ENCODE measurements at places on chromosomes 11 and 22.

GRCh38 chr11:115193914-115194801 is 310.1 kb downstream of the CADM1 start:
- no peak for DNase-seq

GRCh38 chr11:69102732-69103615 is 52.8 kb upstream of the SMIM38 start:
- DNase-seq, result no peak

DNA sequence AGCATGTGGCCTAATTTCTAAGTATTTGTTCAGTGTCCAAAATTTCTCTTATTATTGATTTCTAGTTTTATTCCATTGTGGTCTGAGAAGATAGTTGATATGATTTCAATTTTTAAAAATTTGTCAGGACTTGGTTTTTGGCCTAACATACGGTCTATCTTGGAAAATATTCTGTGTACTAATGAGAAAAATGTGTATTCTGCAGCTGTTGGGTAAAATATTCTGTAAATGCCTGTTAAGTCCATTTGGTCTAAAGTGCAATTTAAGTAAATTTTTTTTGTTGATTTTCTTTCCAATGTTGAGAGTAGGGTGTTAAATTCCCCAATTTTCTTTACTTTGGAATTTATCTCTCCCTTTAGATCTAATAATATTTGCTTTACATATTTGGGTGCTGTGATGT is 78.3 kb downstream of the TECTA start:
- no peak for DNase-seq

DNA sequence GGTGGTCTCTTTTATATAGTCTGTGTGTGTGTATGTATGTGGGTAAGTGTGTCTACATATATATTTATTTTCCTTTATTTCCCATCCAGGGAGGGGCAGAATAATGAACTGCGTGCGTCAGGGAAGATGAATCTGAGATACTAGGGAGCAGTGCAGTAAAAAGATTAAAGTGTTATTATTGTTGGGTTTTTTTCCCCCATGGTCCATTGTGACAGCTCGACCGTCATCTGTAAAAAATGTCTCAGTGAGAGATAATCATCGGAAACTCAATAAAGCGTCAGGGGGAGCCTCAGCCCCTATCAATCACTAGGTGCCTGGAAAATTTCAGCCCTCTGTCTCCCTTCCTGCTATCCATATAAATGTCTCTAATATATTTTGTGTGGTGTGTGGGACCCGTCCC is 64.6 kb downstream of the CLPB start:
- DNase-seq, result no peak

DNA sequence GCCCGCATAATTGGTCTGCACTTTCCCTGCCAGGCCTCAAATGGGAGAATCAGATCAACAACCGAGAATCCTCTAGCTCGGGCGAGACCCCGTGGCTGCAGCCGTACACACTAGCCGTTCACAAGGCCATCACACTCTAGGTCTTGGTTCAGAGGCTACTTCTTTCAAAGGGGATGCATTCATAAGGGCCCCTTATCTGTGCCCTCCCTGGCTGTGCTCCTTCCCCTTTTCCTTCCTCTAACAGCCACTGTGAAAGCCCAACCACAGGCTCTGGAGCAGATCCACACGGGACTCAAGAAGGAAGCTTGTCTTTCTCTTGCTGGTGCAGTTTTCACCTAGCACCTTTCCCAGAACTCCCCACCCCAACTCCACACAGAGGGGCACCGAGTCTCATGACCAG is 24.5 kb downstream of the SMIM38 start:
- no peak for DNase-seq

DNA sequence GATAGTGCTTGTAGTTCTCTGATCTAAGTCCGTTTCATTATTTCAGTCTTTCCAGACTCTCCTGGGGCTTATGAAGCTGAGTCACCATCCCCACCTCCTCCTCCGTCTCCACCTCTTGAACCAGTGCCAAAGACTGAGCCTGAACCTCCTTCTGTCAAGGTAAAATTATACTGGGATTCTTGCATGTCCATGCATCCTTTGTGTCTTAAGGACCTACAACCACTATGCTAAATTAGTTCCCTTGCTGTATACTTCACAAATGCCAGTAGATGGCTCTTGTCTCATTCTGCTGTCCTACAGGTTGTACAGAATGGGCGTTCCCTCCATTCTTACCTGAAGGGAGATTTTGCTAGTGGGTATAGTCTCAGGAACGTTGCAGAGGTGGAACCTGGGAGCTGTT is 42.2 kb downstream of the POLD3 start:
- no peak for DNase-seq

GRCh38 chr11:95547976-95548375 is 241.6 kb downstream of the FAM76B start:
- DNase-seq, result no peak

DNA sequence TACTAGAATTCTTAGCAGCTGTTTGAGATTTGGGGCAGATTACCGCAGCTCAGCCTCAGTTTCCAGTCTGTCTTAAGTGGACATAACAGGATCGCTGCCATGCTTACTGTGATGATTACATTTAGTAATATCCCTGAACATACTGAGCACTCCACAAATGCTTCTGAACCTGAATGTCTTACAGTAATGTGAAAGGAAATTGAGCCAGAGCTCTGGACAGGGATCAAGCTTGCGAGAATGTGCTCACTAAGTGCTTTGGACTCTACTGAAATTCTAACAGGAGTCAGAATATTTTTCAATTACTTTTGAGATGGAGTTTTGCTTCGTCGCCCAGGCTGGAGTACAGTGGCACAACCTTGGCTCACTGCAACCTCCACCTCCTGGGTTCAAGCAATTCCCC is 118.6 kb upstream of the RASSF10 start:
- no peak for DNase-seq

- DNase-seq, result no peak
These were observed 47.0 kb upstream of the CARS1 start for GRCh38 chr11:3104051-3104714.

GRCh38 chr11:122954455-122954854 is 27.2 kb downstream of the BSX start:
- no peak for DNase-seq

- DNase-seq, result no peak
These were observed 8.0 kb downstream of the NUMA1 start for GRCh38 chr11:72072348-72072747.

DNA sequence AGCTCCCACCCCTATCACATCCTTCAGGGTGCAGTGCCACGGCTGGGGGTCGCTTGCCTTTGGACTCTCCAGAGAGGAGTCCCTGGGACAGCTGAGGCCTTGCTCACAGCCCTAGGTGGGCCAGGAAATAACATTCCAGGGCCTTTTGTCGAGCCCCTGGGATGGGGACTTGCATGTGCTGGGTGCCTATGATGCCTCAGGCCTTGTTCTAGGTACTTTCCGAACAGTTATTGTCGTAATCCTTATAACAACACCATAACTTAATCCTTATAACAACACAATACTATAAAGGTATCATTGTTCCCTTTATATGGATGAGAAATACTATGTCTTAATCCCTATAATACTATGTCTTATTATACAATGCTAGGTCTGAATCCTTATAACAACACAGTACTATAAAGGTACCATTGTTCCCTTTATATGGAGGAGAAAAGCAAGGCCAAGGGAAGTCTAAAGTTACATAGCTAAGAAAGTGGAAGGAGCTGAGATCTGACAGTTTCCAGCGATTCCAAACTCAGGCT is 236.5 kb downstream of the ST3GAL4 start:
- DNase-seq, result no peak

DNA sequence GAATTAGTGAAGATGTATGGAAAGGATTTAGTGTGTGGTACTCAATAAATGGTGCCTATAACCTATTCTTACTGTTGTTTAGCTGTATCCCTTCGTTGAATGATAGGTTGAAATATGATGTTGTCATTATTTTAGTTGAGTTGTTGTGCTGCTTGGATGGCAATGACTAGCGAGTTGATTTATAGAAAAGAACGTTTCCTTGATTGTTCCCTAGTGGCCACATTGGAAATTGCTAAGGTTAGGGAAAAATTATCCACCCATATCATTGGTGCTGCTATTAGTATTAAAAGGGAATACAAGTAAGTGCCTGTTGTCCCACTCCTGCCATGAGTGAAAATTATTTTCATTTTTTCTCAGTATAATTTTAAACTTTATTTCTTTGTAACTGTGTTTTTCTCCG is 14.5 kb downstream of the EMSY start:
- no peak for DNase-seq

DNA sequence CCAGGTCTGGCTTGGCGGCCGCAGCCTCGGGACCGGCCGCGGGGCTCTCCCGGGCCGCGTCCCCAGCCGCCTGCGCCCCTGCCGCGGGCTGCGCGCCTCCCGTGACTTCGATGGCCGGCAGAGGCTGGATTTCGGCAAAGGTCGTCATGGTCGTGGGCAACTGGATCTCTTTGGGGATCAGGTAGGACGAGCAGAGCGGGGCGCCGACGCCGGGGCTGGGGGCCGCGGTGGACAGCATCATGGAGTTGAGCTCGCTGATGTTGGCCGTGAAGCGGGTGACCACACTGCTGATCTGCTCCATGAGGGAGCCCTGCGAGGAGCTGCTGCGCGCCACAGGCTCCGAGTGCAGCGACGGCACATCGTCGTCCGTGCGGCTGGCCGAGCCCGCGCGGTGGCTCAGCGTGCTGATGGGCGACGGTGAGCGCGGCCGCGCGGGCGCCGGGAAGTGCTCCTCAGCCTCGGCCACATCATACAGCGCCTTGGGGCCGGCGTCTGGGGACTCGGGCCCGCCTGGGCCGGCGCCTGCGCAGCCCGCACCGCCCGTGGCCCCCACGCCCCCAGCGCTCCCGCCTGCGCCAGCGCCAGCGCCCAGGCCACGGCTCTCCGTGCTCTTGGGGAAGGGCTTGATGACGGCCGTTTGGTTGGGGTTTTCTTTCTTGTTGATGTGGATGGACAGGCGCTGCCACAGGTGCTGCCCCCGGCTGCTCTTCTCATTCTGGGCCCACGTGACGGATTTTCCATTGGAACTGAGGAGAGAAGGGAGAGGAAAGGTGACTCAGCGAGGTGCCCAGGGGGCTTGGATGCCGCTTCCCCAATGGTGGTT is 171.4 kb upstream of the CTSC start:
- DNase-seq, result no peak

- DNase-seq, result no peak
These were observed 104.4 kb downstream of the ZBTB16 start for GRCh38 chr11:114163830-114164401.

GRCh38 chr11:17164361-17165246 is 43.2 kb downstream of the PIK3C2A start:
- no peak for DNase-seq

GRCh38 chr22:17717708-17718107 is 56.6 kb downstream of the BID start:
- DNase-seq, result no peak

GRCh38 chr22:17475318-17476230 is 87.7 kb upstream of the SLC25A18 start:
- no peak for DNase-seq

DNA sequence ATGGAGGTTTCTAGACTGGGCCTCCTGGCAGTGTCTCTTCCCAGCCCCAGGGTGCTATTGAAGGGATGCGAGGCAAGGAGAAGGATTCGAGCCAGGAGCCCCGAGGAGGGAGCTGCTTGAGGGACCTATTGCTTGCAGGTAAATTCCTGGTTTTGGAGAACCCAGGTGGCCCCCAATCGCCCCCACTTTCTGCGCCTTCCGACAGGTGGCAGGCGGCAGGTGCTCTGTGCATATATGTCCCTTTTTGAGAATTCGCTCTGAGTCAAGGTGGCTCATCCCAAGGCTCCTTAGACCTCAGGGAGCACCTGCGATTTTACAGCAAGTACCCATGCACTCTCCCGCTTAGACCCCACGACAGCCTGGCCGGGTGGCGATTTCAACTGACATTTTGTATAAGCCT is 40.3 kb upstream of the SHISAL1 start:
- no peak for DNase-seq
